Mesenteric fat pad (tissue), 1 donor: ENCODE measurements at places on chromosomes 5 and 9. TPM values are rescaled to one million over a fixed set of nuclear protein-coding genes. Genes with fewer than 3 reads are reported as not detected.

DNA sequence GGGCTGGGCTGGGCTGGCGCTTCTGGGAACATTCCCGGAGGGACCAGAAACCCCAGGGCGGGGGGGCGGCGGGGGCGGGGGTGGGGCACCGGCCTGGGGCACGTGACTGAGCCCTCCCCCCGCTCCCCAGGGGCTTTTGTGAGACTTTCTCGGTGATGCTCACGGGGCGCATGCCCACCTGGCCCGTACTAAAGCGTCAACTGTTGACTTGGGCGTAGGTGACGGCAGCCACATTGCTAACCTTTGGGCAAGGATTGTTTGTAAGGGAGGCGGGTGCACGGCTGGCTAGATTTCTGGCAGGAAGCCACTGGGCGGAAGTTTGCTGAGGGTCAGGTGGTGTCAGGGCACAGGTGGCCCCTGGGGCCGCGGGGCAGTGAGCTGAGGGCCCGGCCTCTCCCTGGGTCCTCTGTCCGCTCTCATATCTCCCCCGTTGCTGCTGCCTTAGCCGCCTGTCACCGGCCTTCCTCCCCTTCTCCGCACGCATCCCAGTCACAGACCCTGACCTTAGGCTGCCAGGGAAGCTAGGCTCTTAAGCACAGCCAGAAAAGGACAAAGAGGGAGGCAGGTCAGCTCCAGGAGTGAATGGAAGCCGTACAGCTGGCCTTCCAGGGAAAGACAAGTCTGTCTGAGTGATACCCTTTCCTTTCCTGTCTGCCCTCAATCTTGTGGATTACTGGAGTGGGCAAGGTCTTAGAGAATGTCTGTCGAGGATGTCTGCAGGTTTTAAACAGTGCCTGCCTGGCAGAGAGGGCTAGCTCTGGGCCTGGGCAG lies 812 bp downstream of the CACFD1 start:
- DNase-seq = no peak

GRCh38 chr5:176817841-176818377 lies 7.5 kb downstream of the UNC5A start:
- no peak for DNase-seq

GRCh38 chr9:129617167-129617566 lies 3.7 kb downstream of the C9orf50 start:
- no peak for DNase-seq

DNA sequence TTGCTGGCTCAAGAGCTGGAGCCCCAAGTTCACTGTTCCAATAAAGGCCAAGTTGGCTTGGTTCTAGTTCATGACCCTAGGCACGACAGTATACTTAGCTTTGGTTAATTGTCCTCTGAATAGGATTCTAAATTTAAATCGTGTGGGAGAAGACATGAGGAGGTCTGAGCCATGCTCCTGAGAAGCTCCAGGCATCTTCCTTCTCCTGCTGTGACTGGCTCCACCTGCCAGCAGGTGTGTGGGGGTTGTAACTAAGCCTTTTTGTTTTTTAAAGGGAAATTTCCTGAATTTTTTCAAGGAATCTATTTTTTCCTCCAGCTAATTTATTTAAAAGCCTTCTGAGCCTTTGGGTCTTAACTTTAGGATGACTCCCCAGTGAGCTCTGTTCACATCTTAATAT lies 20.2 kb upstream of the TRIM36 start:
- DNase-seq = no peak

DNA sequence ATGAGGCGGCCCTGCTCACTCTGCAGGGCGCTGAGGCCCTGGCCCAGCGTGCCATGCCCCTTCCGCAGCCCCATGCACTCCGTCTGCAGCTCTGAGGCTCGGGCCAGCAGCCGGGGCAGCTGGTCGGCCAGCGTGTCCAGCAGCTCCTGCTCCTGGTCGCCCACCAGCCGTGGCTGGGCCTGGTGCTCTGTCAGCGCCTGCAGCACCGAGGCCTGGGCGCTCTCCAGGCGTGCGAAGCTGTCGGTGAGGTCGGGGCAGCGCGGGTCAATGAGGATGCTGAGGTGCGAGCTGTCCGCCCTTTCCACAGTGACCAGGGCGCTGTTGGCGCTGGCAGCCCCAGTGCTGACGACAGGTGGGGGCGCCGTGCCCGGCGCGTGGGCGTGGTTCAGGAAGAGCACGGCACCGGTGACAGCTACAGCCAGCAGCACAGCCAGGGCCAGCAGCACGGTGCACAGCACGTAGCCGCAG lies 9.4 kb downstream of the FIBCD1 start:
- no peak for DNase-seq

- no peak for DNase-seq
Observed at GRCh38 chr5:80127116-80127552, 92.0 kb downstream of the THBS4 start.

GRCh38 chr9:107883496-107884124 lies 394.0 kb upstream of the KLF4 start:
- no peak for DNase-seq

DNA sequence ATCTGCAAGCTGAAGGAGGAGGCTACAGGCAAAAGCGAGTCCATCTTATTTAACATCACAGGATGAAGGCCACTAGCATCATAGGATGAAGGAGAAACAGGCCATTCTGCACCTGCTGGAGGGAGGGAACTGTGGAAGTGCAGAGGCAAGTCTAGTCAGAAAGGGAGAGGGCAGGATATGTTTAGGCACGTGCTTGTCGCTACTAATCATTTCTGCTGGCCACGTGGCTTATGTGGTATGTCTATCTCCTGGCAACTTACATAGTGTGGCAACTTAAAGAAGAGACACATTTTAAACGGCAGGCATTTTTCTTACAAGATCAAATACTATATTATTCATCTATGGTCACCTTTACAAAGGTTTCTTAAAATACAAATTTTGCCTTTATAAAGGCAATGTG lies 74.0 kb downstream of the GNAQ start:
- no peak for DNase-seq

GRCh38 chr5:35919191-35919590 lies 19.2 kb downstream of the CAPSL start:
- DNase-seq = no peak

GRCh38 chr9:107147134-107147533 lies 135.9 kb upstream of the RAD23B start:
- no peak for DNase-seq

DNA sequence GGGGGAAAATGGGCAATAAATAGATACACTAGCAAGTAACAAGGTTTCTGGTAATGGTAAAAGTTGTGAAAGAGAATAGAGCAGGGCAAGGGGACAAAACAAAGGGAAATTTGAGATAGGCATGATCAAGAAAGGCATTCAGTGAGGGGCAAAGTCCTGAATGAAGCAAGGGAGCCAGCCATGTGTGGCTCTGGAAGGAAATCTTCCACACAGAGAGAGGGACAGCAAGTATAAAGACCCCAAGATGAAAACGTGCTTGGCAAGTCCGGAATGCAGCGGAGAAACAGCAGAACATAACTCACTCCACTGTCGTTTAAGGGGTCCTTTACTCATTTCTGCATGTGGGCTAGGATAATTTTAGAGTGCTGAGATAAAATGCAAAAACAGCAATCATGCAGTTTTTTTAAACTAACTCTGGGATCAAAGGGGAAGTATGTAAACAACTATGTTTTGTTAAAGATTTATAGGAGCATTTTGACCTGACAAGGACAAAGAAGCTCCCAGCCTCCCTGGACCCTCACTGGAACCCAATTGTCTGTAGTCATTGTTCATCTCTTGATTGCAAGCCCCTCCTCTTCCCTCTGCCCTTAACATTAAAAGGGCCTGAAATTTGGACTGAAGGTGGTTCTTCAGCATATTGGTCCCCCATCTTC lies 22.9 kb upstream of the AOPEP start:
- no peak for DNase-seq

NMUR2 gene
- total RNA-seq = not detected

COQ4 gene
- 25.7 TPM for total RNA-seq

INSL4 gene
- total RNA-seq = not detected

ZNF462 gene
- 45.2 TPM for total RNA-seq

CHSY3 gene
- 4.8 TPM for total RNA-seq

RASEF gene
- 0.06 TPM for total RNA-seq

SAXO1 gene
- total RNA-seq = not detected
